ENCODE measurements at places on chromosomes 12 and 14. TPM values are rescaled to one million over a fixed set of nuclear protein-coding genes. Genes with fewer than 3 reads are reported as not detected.

Gene FSCB
- total RNA-seq, result 1.2 TPM

Gene DEPDC4
- total RNA-seq, result not detected

Gene RNASE3
- total RNA-seq, result not detected

Gene CEBPE
- not detected for total RNA-seq

- no peak overlapping the region for H3K4me3 ChIP-seq
- peaks cover 45% of the 10 kb centered on the region for H3K4me1 ChIP-seq
- H3K27ac ChIP-seq, result no peak overlapping the region
- DNase-seq, result no peak
- no peaks in the 10 kb centered on the region for H3K36me3 ChIP-seq
Observed at GRCh38 chr12:6177642-6178358, 22.4 kb upstream of the CD9 start.

- DNase-seq, result no peak
- no peaks in the 10 kb centered on the region for H3K36me3 ChIP-seq
- peaks cover 6% of the 10 kb centered on the region for H3K4me1 ChIP-seq
Observed at GRCh38 chr12:91897025-91897515, 248.6 kb downstream of the BTG1 start.

DNA sequence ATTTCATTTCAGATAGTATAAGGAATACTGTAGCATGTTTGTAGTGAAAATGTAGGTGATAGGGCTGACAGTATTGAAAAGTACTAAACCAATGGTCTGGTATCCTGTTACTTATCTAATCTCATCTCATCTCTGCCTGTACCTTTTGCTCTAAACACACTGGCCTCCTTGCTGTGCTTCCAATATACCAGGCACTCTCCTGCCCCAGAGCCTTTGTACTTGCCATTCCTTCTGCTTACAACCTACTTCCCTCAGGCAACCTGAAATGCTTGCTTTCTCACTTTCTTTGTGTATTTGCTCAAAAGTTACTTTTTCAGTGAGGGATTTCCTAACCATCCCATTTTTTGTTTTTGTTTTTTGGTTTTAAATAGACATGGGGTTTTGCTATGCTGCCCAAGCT, 101.9 kb downstream of the PAPLN start:
- H3K27me3 ChIP-seq, result no peaks in the 10 kb centered on the region
- no peaks in the 10 kb centered on the region for H3K4me1 ChIP-seq
- no peaks in the 10 kb centered on the region for H3K36me3 ChIP-seq
- no peak overlapping the region for H3K27ac ChIP-seq
- DNase-seq, result no peak

- no peaks in the 10 kb centered on the region for H3K4me1 ChIP-seq
- H3K4me3 ChIP-seq, result no peak overlapping the region
- H3K27ac ChIP-seq, result no peak overlapping the region
- no peaks in the 10 kb centered on the region for H3K27me3 ChIP-seq
Observed at GRCh38 chr14:86072116-86072894, 542.4 kb downstream of the FLRT2 start.

GRCh38 chr12:124626971-124627411, 59.6 kb upstream of the NCOR2 start:
- no peaks in the 10 kb centered on the region for H3K27me3 ChIP-seq
- peak overlapping the region; percentile 43 for H3K27ac ChIP-seq
- H3K4me3 ChIP-seq, result no peak overlapping the region
- peaks cover 15% of the 10 kb centered on the region for H3K4me1 ChIP-seq
- H3K36me3 ChIP-seq, result no peaks in the 10 kb centered on the region
- no peak for DNase-seq

- no peak overlapping the region for H3K4me3 ChIP-seq
- no peaks in the 10 kb centered on the region for H3K36me3 ChIP-seq
- no peaks in the 10 kb centered on the region for H3K27me3 ChIP-seq
- H3K4me1 ChIP-seq, result no peaks in the 10 kb centered on the region
- DNase-seq, result no peak
- H3K27ac ChIP-seq, result no peak overlapping the region
Observed at GRCh38 chr12:117499759-117500485, 138.5 kb upstream of the NOS1 start.

DNA sequence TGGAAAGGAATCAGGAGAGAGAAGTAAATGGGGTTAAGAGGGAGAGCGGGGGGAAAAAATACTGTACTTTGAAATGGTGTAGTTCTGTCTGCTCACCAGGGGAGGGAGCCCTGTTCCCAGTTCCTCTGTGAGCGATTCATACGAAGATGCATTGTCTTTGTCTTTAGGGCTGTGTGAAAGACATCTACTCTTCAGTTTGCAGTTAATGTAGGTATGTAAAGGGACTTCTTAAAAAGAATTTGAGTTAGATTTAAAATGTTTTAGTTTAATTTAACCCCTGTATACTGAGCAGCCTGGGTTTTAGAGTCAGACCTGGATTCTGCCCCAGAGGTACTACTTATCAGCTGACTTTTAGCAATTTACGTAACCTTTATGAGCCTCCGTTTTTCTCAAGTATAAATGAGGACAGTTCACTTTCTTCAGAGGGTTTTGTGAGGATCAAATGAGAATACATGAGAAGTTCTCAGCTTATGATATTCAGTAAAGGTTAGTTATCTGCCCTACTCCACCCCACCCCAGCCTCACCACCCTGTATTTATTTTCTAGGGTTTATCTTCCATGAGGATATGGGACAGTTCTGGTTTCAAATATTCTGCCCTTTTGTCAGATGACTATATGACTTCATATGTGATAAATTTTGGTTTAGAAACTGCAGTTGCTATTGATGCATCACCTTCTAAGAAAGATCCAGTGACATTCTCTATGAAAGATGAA, 82.5 kb upstream of the EVL start:
- DNase-seq, result no peak
- no peak overlapping the region for H3K27ac ChIP-seq
- no peaks in the 10 kb centered on the region for H3K36me3 ChIP-seq
- no peaks in the 10 kb centered on the region for H3K27me3 ChIP-seq
